ENCODE measurements at places on chromosomes 12 and 14.

DNA sequence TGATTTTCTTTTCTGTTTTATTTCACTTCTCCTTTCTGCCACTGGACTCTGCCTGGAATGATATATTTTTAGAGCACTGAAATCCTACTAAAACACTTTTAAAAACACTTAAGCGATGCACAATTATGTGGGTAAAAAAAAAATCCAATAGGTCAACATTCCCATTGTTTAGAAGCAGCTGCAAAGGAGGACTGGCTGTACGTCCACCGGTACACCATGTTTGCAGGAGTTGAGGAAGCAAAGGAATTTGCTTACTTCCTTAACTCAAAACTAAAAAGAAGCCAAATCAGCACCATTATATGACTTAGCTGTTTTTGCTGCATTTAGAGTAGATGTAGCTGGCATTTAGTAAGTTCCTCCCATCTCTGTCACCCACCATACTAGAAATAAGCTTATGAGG is 186.8 kb upstream of the TMTC1 start:
- DNase-seq = no peak

DNA sequence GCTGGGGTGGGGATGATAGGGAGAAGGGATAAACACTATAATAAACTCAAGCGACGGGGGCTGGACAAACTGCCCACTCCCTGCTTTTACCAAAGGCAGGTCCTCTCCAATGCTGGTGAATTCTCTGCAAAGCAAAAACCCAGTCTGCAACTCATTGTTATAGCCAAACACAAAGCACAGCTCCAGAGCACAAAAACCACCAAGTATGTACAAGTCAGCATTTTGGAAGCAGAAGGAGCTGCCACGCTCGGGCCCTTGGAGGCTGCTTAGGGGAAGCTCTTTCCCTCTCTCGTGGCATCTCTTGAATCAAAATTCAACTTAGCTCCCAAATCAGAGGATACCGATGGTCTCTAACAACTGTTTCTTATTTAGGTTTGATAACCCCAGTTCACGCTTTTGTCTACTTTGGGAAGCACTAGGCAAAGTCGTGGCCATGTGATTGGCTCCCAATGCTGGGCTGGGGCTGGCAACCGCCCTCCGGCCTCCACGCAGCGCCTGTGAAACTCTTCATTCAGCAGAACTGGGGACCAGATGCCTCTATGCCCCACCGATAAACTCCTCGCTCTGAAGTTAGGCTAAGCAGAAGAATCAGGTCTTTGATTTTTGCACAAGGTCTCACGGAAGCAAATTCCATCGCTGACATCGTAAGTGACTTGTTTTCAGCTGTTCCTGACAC is 158.5 kb upstream of the FOXN3 start:
- DNase-seq = no peak

DNA sequence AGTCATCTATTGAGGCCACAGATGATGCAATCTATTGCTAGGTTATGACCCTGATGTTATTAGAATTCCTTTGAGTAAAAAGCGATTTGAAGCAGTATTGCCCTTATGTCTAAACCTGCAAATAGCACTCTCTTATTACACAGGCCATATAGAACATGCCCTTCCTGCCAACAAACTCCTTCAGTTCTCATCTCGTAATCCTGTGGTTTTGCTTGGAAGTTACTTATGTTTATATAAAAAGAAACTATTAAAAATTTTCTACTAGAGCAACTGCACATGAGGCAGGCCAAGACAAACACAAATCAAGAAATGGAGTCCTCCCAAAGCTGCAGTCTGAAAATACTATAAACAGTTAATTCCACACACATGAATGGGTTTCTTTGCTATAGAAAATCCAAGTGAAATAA is 1200.2 kb downstream of the LRFN5 start:
- peak; percentile 83 for DNase-seq

DNA sequence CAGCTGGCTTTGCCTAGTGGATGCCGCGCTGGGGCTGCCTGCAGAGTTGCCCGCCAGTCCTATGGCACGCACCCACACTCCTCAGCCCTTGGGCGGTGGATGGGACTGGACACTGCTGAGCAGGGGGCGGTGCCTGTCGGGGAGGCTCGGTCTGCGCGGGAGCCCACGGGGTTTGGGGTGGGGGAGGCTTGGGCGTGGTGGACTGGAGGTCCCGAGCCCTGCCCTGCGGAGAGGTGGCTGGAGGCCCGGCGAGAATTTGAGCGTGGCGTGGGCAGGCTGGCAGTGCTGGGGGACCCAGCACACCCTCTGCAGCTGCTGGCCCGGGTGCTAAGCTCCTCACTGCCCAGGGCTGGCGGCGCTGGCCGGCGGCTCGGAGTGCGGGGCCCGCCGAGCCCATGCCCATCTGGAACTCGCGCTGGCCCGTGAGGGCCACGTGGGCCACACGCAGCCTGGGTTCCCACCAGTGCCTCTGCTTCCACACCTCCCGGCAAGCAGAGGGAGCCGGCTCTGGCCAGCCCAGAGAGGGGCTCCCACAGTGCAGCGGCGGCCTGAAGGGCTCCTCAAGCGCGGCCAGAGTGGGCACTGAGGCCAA is 68.1 kb downstream of the ETNK1 start:
- DNase-seq = no peak

GRCh38 chr14:43313719-43314118 is 1193.4 kb downstream of the FSCB start:
- DNase-seq = no peak

GRCh38 chr14:103057028-103057371 is 349 bp downstream of the CDC42BPB start:
- DNase-seq = no peak

DNA sequence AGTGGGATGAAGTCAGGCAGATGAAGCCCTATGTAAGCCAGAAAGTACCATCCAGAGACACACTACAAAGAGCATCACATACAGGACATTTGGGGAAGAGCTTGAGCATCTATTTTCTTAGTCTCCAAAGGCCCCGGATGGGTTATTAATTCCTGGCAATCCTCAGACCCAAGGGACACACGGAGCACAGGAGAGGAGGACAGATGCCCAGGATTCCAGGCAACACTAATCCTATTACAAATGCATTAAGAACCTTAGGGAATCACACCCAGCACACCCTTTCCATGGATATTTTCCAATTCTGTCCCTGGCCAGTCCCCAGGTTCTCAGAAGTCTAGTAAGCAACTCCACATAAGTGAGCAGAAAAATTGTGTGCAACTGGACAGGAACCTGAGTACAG is 65.9 kb downstream of the CMKLR1 start:
- no peak for DNase-seq

- DNase-seq = peak; percentile 66
Observed at GRCh38 chr12:27610374-27610773, 85.9 kb upstream of the REP15 start.

DNA sequence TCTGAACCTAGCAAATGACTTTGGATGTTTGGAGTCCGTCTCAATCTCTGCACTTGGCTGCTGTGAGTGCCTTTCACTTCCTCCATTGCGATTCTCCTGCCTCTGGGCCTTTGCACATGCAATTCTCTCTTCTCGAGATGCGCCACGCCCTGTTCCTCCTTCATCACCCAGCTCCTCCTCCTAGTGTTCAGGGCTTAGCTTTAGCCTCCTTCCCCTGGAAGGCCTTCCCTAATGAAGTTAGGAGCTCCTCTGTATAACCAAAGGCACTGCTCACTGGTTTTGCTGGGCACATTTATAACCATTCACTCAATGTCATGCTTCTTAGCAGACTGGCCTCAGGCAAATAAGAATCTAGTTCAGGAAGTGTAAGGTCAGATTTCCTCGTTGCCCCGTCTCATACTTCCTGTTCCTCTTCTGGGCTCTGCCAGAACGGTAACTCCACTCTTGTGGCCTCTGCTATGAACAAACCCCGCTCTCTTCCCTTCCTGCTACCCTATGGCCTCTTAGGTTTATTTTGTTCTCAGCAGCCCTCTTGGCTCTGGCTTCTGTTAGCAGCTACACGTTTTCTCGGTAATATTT is 171.4 kb downstream of the CRADD start:
- no peak for DNase-seq

DNA sequence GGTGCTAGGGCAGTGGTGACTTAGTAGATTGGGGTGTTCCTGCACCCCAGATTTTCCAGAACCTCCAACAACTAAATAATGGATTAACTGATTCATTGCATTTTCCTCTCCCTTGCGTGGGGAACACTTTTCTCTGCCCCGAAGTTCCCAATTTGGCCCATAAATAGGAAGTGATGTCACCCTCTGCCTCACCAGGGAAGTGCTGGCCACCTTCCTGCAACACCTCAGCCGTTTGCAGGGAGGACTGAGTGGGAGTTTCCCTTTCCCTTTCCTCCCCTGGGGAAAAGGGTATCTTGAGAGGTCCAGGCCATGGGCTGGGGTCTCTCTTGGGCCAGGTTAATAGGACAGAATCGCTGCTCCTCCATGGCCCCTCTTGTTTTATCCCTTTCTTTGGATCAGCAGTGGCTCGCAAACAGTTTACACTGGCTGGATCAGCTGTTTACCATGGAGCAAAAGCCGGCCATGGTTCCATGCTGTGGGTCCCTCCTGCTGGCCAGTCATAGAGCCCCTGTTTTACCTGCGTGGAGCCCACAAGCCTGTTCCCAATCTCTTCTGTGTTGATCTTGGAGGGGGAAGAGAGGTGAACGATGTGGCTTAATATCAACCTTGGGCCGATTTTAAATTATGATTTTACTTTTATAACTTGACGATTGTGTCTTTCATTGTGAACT is 91.6 kb upstream of the VRK1 start:
- DNase-seq = no peak

DNA sequence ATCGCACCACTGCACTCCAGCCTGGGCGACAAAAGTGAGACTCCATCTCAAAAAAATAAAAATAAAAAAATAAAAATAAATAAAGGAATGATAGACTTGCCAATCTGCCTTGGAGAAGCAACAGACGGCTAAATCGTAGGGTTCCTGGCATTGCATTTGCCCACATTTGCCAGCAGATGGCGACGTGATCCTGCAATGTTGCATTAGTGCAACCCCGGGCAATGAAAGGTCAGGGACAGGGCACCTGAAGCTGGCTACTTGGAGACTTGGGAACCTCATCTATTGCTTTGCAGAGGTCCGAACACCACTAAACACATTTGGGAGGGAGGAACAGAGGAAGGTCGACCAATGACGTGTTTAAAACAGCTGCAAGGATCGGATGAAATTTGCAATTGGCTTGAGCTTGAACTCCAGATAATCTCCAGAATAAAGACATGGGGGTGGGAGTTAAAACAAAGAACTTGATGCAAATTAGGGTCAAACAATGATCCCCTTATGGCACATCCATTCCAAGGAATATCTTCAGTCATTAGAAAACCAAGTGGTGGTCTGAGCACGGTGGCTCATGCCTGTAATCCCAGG is 34.6 kb downstream of the SPRING1 start:
- DNase-seq = peak; percentile 45

DNA sequence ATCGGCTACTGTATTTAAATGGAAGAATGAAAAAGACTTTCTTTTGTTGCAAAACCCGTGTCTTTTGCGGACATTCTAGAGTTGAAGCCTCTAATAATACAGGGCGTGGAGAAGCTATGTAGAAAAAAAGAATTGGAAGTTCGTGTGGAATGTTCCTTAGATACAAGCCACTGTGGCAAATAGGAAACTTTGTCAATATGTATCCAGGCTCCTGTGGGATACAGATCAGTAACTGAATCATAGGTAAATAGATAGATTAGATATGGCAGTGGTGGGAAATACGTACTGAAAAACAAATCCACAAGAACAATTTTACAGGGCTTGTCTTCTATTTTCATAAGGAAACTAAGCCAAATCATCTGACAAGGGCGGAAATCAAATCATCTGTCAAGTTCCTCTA is 245.4 kb downstream of the EGLN3 start:
- no peak for DNase-seq

- no peak for DNase-seq
Observed at GRCh38 chr12:22766911-22767420, 142.0 kb downstream of the ETNK1 start.

- DNase-seq = no peak
Observed at GRCh38 chr12:67535176-67535575, 113.4 kb upstream of the DYRK2 start.

DNA sequence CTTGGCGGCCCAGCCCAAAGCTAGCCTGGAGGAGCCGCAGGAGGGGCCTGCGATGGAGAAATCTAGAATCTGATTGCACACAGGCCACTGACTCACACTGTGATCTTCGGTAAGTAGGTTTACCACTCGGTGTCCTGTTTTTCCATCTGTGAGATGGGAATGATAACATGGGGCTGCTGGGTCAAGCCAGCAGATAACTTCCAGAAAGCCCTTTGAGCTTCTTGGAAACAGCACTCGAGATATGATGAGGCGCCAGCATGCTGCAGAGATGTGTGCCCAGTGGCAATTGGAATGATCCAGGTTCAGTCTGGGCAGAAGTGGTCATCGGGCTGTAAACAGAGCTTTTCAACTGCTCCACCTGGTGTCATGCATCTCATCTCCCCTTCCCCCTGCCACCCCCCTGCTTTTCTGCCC is 771.3 kb upstream of the TBX3 start:
- no peak for DNase-seq

- peak; percentile 68 for DNase-seq
Observed at GRCh38 chr12:43338848-43339526, 213.0 kb downstream of the ADAMTS20 start.

DNA sequence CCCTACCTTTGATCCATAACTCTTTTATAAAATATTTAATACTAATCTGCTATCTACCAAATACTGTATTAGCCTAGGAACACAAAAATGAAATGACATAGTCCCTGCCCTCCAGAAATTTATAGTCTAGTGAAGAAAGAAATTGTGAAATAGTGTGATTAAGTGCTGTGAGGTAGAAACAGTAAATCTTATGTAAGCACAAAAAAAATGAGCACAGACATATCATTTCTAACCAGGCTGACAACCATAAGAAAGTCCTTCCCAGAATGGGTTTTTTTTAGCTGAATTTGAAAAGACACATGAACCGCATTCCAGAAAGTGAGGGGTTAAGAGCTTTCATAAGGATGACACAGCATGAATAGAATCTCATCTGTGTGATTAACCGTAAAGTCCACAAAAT is 145.9 kb downstream of the SOX5 start:
- no peak for DNase-seq

- no peak for DNase-seq
Observed at GRCh38 chr12:1519642-1520041, 74.7 kb downstream of the FBXL14 start.

GRCh38 chr12:57621497-57622292 is 10.5 kb downstream of the ARHGEF25 start:
- no peak for DNase-seq

DNA sequence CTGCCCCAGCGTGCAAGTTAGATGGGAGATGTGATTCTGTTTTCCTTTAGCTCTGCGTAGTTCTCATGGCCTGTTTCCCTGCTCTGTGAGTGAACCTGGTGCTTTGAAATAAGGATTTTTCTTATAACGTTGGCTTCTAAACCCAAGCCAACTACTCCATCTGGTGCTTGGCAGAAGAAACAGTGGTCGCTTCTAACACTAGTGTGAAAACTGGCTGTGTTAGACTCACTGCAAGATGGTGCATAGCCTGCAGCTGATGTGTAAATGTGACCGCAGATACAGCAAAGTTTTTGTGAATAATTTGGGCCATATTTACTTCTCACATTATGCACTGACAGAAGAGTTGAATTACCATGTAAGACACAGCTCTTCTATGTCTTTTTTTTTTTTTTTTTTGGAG is 12.2 kb downstream of the GTF2H3 start:
- no peak for DNase-seq

Measured in fibroblast of skin of right quadriceps (primary cell).